ENCODE measurements at places on chromosomes 4 and X.

GRCh38 chrX:2705046-2705832 lies 14.1 kb downstream of the CD99 start:
- DNase-seq: no peak

- no peak for DNase-seq
These were observed 1322.5 kb downstream of the PCDH7 start for GRCh38 chr4:32042486-32043247.

DNA sequence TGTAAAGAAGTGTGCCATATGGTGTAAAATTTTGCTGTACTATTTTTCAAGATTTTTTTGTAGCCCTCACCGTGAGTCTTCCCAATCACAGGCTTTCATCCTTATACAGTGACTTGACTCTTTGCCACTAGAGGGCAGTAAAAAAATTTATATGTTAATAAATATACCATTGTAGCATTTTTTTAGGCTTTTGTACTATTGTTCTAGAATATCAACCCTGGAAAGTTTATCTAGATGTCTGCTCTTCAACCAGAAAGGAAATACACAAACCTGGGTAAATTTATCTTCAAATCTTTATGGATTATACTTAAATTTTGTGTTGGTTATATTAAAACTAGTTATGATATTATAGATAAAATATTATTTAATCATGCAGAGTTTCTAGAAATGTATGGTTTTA lies 235.3 kb downstream of the TENM3 start:
- DNase-seq: no peak

DNA sequence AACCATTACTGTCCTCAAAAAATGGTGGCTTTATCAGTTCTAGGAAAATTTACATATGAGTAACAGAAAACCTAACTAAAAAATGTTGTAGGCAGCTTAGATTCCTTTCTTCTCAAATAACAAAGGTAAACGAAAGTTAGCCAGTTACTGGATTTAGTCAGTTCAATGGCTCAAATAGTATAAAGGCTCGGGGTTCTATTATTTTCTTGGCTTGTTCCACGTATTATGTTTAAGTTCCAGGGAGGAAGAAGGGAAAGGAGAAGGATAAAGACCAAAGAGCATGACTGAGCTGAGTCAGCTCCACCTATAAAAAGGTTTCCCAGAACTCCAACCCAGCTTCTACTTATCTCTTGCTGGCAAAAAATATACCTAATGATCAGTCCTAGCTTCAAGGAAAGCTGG lies 41.0 kb upstream of the MAB21L2 start:
- DNase-seq: no peak

- no peak for DNase-seq
These were observed 11.3 kb downstream of the UBA1 start for GRCh38 chrX:47204970-47205369.

DNA sequence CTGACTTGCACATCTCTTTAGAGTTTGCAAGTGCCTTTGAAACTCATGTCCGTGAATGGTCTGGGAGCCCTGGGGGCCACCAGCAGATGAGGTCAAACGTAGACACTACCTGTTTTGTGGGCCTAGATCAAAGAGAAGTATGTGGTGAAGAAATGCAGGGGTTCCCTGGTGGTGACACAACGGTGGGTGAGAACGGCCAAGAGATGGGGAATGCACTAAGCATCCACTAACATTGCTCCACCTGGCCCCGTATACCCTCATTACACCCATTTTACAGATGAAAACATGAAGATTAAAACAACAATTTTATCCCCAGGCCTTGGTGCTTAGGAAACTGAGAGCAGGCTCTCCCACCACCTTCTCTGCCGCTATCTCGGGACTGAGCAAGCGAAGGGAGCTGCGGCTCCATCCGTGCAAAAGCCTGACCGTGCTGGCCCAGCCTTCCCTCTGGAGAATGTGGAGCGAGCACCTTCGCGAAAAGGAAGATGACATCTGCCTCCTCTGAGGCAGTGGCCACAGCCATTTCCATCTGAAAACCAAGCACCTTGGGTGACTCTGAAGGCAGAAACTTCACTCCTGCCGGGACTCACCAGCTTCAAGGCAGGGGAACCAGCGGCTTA lies 91.9 kb downstream of the EVC2 start:
- no peak for DNase-seq

DNA sequence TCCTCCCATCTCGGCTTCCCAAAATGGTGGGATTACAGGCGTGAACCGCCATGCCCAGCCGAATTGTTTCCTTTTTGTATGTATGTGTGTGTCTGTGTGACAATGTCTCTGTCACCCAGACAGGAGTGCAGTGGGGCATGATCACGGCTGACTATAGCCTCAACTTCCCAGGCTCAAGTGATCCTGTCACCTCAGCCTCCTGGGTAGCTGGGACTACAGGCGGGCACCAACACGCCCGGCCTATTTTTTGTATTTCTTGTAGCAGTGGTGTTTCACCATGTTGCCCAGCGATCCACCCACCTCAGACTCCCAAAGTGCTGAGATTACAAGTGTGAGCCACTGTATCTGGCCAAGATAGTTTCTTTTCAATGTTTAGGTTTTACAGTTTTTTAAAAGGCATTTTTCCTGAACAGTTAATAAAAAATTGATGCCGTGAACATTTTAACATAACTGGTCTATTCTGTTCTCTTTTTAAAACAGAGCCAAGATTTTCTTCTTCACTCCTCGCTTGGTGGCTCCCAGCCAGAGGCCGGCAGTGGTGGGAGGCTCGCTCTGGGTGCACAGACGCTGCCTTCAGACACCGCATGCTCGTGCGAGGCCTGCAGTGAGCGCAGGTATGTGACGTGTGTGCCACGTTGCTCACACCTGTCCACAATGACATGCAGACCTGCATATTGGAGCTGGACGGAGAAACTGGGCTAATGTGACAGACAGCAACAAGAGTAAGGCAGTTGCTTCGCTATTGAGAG lies 88.5 kb downstream of the FAM193A start:
- DNase-seq: no peak

- DNase-seq: no peak
These were observed 37.7 kb upstream of the SLC16A2 start for GRCh38 chrX:74383611-74384010.

- no peak for DNase-seq
These were observed 28.8 kb downstream of the NKX6-1 start for GRCh38 chr4:84470204-84470785.

DNA sequence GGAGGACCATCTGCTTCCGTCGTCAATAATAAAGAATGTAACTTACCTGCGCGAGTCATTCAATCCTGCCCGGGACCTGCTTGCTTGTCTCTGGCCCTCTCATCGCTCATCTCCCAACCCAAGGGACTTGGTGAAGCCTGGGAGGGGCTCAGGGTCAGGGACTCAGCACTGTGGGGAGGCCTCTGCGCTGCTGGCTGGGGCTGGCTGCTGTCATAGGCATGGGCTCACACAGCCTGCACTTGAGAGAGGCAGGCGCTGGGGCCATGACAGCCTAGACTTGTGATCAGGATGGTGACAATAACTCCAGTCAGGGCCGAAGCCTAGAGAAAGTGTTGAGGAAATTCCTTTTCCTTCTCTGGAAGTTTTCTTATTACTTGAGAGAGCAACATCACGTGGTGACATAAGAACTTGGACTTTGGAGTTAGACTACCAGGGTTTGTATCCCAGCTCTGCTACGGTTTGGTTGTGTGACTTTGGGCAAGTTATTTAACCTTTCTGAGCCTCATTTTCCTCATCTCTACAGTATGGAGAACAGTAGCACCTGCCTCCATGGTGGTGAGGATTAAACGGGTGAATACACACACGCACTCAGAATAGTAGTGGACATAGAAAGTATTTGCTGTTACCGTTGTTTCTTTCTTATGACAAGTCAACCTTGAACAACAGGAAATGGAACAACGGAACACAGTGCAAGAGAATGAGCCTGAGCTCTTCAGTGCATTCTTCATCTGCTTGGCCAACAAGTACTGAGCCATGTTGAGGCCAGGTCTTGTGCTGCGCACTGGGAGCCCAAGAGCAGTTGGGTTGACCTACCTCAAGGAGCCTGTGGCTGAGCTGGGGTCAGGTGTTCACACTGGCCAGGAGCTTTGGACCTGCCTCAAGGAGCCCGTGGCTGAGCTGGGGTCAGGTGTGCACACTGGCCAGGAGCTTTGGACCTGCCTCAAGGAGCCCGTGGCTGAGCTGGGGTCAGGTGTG lies 60.5 kb downstream of the TBC1D14 start:
- no peak for DNase-seq

GRCh38 chr4:36209941-36210649 lies 34.2 kb downstream of the ARAP2 start:
- DNase-seq: no peak

- DNase-seq: no peak
These were observed 248.1 kb upstream of the PPARGC1A start for GRCh38 chr4:24137671-24138601.

DNA sequence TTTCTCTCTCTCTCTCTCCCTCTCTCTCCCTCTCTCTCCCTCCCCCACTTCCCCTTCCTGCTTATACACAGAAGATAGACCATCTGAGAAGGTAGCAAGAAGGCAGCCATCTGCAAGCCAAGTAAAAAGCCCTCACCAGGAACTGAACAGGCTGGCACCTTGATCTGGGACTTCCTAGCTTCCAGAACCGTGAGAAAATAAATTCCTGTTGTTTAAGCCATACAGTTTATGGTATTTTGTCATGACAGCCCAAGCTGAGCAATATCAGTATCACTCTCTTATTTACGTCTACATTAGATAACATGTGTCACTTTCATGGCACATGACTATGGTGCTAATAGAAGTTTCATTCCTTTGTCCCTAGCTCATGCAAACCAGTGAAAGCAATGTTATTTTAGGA lies 581.1 kb downstream of the INPP4B start:
- no peak for DNase-seq

DNA sequence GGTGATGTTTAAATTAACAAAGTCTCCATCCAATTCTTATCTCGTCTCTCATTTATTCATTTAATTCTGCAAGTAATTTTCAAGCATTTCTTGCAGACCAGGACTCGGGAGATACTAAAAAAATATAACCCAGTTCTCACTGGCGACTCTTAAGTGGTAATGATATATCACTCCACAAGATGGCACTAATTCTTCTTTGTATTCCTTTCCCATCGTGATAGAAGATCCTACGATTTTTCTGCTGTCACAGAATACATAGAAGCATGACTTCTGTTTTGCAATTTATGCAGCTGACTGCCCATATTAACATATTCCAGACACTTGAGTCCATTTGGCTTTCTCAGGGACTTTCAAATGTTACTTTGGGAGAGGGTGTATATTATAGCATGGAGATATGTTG lies 64.0 kb upstream of the FGF13 start:
- no peak for DNase-seq

DNA sequence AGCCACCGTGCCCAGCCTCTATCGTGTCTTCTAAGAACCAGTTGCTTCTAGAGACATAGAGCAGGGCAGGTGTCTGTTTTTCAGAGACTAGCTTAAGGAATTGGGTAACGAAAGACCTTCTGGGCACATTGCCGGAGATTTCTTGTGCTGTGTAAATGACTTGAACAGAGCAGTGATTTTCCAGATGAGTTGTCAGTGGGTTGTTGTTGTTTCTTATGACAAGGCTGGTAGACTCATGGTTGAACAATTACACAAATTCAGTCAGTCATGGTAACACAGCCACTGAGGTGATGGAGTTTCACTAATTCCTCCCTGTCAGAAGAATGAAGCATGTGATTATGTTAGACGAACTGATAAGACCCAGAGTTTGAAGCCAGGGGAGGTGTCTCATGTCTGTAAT lies 20.5 kb upstream of the DDX3X start:
- DNase-seq: no peak

All from amygdala (tissue), 56 donors.